ENCODE measurements at places on chromosomes 4 and X.

DNA sequence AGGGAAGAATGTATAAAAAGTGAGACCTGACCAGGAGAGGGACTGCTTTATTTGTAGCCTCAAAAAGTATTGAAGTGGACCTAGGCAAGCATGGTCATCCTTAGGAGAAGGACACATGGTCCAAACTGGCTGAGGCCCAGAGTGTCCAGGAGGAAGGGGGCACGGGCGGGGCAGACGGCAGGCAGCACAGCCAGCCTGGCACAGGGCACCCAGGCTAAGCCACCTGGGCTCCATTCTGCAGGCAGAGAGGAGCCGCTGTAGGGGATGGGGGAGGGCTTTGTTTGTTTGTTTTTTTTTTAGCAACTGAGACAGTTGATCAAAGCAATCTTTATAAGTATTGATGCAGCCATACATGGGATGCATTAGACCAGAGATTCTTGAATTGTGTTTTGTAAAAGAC is 188.6 kb downstream of the PRDM5 start:
- DNase-seq = no peak

- DNase-seq = no peak
Observed at GRCh38 chr4:38752372-38752940, 30.3 kb downstream of the TLR10 start.

GRCh38 chr4:90799895-90800294 is 672.7 kb downstream of the CCSER1 start:
- DNase-seq = no peak

DNA sequence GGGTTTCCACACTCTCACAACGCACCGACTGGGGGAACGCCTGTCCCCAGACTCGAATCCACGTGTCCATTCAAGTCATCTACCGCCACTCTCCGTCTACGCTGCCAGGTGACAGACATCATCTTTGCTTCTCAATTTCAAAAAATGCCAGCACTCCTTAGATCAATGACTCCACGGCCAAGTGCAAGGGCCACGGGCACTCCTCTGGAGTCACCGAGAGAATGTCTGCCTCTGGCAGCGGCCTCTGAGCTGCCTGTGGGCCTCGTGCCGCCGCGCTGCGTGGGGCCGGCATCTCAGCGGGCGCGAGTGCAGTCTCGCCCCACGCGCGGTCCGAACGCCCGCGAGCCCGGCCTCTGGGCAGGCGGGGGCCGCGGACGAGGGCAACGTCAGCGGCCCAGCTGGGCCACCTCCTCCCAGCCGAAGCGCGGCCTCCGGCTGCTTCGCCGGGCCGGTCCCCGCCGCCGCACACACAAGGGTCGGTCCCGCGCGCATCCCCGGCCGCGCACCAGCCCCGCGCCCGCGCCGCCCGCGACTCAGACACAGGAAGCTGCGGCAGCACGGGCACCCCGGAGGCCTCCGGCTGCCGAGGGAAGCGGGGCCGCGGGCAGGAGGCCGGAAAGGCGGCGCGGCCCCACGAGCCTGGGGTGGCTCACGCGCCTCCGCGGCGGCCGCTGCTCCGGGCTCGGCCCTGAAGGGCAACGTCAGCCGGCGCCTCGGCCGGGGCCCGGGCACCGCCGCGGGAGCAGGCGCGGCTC is 450 bp downstream of the ACSL1 start:
- no peak for DNase-seq

DNA sequence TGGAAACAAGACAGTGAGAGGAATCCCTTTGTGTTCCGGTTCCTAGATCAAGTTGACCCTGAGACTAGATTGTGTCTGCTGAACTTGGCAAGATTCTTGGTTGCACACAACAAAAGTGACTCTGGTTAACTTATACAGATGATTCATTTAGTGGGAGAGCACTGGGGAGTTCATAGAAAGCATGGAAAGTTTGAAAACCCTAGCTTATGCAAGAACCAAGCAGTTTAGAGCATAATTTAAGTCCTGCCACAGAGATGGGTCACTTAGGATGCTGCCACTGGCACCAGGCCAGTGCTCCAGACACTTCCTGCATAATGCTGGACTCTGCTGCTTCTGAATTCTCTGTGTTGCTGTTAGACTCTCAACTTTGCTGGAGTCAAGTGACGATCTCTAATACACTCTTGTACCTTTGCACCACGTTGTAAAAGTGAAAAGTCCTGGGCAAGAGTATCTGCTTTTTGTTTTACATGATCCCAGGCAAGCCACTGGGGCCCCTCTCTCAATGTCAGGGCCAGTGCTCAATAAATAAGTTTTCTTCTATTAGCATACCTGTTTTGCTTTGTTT is 12.7 kb upstream of the DCUN1D4 start:
- no peak for DNase-seq

DNA sequence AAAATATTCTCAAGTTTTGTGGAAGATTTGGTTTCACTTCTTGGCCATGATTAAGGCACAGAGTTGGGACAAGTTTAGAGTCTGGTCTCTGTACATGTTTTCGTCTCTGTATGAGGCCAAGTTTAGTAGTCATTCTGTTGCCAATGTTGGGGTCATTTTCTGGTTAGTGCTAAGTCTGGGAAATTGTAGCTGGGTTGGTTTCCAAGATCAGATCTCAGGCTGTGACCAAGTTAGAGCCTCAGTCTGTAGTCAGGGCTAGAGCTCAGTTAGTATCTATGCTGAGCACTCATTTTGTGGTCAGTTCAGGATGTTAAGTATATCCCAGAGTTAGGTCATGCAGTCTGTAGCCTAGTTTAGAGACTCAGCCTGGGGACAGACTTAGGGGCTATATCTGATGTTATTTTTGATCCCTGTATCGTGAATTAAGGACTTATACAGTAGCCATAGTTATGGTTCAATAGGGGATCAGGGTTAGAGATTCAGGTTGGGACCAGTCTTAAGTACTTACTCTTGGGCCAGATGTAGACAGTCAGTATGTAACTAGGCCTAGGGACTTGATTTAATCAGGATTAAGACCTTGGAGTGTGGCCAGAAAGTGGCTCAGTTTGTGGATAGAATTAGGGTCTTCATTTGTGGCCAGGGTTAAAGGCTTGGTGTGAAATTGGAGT is 6.6 kb upstream of the ENOX2 start:
- no peak for DNase-seq

GRCh38 chrX:8591501-8591900 is 126.9 kb downstream of the VCX3B start:
- DNase-seq = no peak

DNA sequence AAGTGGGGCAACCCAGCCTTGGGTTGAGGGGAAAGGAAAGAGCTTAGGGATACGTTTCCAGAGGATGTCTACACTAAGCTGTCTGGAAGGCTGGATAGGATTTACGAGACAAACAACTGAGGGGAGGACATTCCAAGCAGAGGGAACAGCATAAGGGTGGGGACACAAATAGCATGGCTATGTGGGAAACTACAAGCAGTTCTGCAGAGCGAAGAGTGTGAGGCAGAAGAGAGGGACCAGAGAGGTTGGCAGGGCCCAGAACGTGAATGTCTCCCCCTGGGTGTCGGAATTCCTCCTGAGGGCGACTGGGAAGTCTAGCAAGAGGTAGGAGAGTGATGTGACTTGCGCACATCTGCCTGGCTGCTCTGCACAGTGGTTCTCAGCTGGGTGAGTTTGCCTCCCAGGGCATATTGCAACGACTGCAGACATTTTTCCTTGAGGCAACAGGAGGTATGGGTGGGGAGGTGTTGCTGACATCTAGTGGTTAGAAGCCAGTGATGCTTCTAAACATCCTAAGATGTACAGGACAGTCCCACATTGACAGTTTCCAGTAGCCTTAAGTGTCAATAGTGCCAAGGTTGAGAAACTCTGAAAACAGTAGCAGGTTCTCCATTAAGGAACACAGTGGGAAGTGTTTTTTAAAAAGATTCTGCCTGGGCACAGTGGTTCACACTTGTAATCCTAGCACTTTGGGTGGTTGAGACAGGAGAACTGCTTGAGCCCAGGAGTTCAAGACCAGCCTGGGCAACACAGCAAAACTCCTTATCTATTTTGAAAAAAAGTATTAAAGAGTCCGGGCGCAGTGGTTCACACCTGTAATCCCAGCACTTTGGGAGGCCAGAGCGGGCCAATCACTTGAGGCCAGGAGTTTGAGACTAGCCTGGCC is 9.2 kb downstream of the NDUFA1 start:
- peak; percentile 25 for DNase-seq

GRCh38 chr4:47122592-47123291 is 91.4 kb downstream of the GABRB1 start:
- DNase-seq = peak; percentile 75

GRCh38 chr4:151667048-151667447 is 93.8 kb downstream of the GATB start:
- DNase-seq = no peak

DNA sequence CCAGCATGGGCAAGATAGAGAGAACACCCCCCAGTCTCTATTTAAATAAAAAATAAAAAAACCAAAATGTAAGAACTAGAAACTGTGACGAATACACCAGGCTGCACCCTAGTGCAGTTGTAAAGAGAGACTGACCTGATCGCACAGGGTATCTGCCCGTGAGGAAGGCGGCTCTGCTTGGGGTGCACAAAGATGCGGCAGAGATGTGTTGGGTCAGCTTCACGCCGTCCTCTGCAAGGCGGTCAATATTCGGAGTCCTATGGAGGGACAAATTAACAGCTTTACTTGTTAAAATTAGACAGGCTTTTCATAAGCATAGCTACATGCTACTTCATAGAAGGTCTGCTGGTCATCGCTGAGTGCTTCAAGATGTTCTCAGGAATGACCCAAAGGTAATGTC is 26.1 kb upstream of the ARSD start:
- no peak for DNase-seq

- no peak for DNase-seq
Observed at GRCh38 chr4:40099010-40099409, 42.4 kb downstream of the N4BP2 start.

DNA sequence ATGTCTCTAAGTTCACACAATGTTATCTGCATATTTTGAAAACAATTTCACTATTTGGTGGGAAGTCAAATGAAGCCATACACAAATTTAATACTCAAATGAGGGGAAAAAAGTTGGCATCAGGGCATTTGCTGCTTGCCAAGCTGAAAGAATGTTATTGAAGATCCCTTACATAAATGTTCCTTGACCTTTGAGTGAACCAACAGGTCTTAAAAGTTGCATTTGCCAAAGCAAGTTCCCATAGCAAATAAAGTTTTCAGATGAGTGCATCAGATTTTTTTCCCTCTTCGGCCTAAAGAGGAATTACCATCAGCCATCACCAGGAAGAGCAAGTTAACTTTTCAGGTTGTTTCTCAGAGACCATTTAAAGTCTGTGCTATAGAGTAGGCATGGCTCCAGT is 115.9 kb downstream of the COX18 start:
- no peak for DNase-seq

DNA sequence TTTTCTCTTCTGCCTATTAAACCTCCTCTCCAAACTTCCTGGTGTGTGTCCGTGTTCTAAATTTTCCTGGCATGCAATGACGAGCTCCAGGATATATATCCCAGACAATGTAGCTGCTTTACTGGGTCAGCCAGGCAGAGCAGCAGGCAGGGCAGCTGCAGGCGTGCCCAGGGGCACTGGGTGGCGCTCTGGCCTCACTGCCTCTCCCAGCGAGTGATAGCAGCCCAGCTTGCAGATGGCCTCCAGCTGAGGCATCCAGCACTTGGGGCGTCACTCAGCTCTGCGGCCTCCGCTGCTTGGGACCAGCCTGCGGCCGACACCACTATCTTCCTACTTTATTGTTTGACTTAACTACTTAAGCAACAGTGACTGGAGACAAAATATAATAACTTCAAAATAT is 23.0 kb upstream of the UBA6 start:
- DNase-seq = no peak

DNA sequence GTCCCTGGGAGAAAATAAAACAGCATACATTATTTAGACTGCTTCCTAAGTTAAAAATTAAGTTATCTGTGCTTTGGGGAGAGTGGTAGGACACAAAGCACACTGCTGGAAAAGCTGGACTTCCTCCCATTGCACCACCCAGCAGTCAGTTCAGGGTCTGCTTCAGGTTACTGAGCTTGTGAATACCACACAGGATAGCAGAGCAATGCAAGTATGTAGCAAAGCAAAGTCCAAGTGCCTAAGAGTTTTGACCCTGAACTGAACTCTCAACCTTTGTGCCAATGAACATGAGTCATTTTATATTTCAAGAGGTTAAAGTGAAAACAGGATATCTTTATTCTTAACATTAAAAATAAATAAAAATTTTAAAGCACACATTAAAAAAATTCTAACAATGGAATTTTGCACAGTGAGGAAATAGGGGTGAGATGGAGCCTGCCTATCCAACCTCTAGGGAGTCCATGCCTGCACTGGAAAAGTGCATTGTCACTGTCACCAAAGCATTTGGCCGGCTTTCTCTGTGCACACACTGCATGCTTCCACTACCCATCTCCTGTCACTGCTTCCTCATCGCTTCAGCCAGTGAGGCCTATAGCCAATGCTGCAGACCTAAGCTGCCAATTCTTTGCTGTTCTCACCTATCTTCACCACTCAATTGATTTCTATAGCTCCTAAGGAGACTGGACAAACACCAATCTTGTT is 50.9 kb downstream of the ABCG2 start:
- DNase-seq = no peak

GRCh38 chr4:99529228-99529627 is 18.4 kb downstream of the C4orf17 start:
- DNase-seq = no peak

DNA sequence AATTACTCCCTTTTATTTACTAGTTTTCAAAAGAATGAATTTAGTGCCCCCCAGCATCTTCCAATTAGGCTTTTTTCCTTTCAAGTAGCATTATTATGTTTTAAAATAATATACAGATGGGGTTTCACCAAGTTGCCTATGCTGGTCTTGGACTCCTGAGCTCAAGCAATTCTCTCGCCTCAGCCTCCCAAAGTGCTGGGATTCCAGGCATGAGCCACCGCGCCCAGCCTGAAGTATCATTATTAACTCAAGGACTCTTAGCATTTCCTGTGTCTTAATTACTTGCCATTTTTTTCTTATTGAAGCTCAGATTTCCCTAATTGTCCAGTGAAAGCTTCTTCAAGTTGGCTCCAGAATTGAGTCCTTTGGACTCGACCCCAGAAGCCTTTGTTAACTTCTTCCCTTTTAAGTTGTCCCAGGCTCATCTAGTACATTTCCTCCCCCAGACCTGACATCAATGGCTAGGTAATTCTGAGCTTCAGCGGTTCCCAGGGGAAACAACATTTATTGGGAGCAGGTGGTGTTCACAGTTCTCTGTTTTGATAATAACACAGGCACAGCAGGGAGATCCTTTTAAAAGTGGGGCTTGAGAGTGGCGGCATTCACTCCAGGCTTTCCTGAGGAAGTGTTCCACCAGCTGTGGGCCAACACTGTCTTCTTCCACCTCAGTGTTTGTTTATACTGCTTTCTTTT is 10.0 kb downstream of the SAT1 start:
- DNase-seq = no peak

DNA sequence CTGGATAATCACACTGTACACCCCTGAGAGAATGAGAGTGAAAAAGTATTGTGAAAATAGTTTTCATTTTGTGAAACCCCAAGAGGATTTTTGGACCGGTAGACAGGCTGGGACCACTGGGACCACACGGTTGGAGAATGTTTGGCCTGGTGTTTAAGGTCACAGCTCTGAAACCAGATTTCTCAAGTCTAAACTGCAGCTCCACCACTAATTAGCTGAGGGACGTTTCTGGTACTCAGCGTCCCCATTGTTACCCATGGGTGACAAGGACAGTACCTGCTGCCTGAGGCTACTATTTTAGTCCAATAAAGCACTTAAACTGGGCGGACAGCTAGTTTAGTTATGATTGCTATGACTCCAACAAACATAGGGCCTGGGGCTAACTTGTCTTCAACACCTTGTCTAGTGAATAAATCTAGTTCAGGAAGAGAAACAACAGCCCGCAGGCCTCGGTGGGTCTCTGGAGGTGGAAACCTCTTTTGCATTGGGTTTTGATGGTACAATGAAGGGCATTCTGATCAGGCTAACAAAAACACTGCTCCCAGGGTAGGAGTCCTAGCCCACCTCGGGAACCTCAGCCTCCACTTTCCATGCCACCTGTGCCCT is 509 bp upstream of the USP11 start:
- no peak for DNase-seq
